ENCODE measurements at places on chromosomes 16 and 17.
A peak's percentile ranks its signal among the peaks of the same experiment; 100 is the strongest.

GRCh38 chr17:80649672-80650330 is 105.2 kb downstream of the RPTOR start:
- DNase-seq = peak; percentile 14

DNA sequence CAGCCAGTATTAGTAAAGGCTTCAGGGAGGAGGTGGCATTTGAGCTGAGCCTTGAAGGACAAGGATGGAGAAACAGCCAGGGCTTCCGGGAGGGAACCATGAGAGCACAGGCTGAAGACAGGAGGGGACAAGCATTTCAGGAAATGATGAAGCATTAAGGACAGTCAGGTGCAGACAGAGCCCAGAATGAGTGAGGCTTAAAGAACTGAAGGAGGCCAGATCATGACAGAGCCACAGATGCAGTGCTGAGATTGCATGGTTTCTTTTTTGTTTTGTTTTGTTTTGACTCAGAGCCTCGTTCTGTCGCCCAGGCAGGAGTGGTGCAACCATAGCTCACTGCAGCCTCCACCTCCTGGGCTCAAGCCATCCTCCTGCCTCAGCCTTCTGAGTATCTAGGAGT is 211.5 kb downstream of the SOX9 start:
- DNase-seq = no peak

- peak; percentile 74 for DNase-seq
These were observed 805 bp upstream of the ORAI3 start for GRCh38 chr16:30947859-30948666.

DNA sequence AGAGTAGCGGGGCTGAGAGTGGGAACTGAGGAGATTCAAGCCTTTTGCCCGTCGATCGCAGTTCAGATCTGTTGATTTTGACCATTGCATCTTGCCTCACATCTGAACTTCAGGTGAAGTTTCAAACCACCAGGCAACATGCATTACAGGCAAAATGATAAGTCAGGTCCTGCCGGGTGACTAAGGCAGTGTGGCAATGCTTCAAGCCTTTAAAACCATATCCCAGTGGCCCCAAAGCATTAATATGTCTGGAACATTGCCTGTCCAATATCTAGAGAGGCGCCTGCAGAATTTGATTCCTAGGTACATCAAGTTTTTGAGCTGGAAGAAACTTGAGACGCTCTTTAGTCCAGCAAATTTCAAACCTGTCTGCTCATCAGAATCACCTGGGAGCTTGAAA is 502.8 kb downstream of the MAF start:
- DNase-seq = no peak

GRCh38 chr17:12579288-12579687 is 86.4 kb upstream of the MYOCD start:
- no peak for DNase-seq

GRCh38 chr16:89893642-89894548 is 20.5 kb downstream of the TCF25 start:
- DNase-seq = no peak

DNA sequence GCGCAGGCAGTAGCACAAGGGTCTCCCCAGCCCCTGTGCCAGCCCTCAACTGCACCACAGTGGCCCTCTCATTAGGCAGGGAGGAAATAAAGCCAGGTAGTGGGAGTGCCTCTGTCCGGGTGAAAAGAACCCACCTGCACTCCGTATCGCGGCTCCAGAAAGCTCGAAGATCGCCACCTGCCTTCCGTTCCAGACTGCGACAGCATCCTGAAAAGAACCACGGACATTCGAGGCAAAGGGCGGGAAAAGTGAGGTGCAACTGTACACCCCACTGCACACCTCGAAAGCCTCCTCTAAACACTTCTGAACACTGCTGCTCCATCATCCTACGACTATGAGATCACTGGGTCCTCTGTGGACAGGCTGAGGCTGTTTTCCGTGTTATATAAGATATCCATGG is 28.7 kb downstream of the IFT140 start:
- no peak for DNase-seq

GRCh38 chr17:31400481-31400950 is 9.0 kb downstream of the RAB11FIP4 start:
- no peak for DNase-seq

GRCh38 chr16:50446861-50447260 is 78.1 kb upstream of the BRD7 start:
- DNase-seq = no peak

DNA sequence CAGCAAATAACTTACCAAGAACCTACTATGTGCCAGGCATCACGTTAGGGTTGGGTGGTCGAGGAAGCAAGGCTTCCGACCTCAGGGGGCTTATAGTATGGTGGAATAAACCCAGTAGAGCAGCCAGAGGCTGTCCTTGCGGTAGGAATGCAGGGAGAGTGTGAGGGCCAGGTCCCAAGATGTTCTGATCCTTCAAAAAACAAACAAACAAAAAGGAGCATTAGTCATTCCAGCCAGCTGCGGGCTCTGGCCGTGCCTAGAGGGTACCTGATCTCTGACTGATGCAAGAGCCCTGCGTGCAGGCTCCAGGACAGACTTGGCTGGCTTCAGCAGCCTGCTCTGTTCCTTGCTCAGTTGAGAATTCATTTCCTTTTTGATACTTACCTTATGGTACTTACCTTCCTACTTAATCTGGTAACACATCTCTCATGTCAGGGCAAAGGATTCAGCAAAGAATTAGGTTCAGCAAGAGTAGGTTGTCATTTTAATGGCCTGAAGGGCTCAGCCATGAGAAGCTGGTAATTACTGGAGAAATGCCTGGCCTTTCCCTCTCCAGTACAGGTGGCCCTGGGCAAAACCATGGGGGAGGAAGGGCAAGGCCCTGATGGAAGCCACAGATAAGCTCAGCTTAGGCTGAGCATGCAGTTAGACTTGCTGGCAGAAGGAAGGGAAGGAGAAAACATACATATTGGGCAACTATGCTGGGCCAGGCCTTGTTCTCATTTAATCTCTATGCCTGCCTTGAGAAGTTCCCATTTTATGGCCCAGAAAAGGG is 18.4 kb downstream of the CYB5D2 start:
- peak; percentile 9 for DNase-seq

DNA sequence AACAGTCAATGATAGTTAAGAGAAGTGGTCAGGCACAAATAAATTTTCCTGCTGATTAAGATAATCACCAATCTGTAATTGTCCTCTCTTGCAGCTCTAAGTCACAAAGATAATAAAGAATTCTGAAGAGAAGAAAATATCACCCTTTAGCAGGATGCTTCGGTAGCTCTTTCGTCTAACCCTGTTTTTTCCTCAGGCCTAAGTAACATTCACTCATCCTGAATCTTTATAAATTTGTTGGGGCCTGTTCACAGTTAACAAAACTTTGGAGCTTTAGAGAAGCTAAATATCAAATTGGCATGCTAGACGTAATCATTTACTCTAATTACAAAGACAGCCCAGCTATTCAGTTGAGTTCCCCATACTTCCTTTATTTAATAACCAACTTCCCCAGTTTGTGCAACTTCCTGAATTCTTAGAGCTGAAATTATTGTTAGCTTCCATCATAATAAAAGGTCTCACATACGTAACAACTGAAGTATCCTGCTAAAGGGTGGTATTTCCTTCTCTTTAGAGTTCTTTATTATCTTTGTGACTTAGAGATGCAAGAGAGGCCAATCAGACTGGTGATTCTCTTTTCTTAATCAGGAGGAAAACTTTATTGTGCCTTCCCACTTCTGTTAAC is 118.6 kb downstream of the TANGO6 start:
- no peak for DNase-seq

DNA sequence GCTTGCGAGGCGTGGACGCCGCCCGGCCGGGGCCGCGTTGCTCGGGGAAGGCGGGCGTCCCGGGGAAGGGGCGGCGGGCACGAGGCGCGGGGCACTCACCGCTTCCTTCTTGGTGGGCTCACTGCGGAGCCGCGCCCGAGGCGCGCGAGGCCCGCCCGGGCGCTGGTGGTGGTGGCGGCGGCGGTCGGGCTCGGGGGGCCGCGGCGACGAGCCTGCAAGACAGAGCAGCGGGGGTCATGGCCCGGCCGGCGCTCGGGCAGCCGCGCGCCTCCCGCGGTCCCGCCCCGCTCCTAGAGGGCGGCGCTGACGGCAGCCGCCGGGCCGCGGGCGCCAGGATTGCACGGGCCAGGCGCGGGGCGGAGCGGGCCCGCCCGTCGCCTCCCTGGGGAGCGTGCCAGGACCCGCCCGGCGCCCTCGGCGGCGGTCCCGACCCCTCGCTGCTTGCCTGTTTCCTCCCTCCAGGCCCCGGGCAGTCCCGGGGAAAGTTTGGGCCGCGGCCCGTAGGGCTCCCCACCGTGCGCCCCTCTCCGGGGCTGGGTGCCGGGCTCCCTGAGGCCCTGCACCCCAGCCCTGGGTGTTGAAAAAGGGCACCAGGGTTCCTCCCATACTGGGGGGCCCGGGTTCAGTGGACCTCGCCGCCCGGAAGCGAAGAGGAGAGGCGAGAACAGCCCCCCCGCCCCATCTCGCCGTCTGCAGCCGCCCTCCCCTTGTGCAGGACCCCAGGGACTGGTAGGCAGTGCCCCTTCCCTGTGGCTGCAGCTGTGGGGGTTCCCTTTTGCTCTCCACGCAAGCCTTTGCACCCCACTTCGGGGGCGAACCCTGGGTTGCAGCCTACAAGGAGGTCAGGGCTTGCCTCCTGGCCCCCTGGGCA is at the start of gene C16orf74:
C16orf74 (minus strand) TSS at position 270 of the 871 bp plus-strand sequence. CDS start 15,879 bp downstream, outside the sequence.
- no peak for DNase-seq

DNA sequence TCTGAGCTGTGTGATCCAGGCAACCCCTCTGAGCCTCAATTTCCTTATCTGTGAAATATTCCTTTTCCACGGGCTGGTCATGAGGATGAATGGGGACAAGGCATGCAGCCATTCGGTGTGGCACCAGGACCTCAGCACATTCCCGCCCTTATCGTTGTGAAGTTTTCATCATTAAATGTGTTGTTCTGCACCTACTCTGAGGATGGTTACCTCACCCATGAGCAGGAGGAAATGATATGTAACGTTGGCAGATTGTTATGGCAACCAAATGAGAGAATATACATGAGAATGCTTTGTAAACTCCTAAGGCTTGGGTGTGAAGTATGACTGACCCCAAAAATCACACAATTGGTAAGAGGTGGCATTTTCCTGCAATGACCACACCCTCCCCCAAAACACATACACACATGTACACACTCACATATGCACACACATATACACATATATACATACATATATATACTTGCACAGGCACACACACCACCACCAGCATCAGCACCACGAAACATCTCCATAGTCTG is 39.5 kb downstream of the SMARCE1 start:
- DNase-seq = no peak

- no peak for DNase-seq
These were observed 326 bp downstream of the SRCIN1 start for GRCh38 chr17:38605411-38605840.

- no peak for DNase-seq
These were observed 79.6 kb upstream of the TOB1 start for GRCh38 chr17:50945779-50946222.

DNA sequence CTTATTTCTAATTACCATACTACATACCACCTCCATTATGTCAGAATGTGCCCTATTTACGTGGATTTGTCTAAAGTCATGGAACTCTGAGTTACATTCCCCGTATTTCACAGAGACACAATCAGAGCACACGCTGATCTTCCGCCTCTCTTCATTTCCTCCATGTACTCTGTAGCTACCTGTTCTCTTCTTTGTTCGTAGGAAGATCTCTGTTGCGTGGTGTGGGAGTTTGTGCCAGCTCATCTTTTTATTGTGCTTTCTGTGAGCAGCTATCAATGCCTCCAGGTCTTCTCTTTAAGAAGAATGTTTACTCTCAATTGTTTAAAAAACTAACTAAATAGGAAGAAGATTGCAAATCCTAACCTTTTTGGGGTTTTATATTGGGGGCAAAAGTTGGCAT is 26.9 kb downstream of the NLRC5 start:
- DNase-seq = no peak

DNA sequence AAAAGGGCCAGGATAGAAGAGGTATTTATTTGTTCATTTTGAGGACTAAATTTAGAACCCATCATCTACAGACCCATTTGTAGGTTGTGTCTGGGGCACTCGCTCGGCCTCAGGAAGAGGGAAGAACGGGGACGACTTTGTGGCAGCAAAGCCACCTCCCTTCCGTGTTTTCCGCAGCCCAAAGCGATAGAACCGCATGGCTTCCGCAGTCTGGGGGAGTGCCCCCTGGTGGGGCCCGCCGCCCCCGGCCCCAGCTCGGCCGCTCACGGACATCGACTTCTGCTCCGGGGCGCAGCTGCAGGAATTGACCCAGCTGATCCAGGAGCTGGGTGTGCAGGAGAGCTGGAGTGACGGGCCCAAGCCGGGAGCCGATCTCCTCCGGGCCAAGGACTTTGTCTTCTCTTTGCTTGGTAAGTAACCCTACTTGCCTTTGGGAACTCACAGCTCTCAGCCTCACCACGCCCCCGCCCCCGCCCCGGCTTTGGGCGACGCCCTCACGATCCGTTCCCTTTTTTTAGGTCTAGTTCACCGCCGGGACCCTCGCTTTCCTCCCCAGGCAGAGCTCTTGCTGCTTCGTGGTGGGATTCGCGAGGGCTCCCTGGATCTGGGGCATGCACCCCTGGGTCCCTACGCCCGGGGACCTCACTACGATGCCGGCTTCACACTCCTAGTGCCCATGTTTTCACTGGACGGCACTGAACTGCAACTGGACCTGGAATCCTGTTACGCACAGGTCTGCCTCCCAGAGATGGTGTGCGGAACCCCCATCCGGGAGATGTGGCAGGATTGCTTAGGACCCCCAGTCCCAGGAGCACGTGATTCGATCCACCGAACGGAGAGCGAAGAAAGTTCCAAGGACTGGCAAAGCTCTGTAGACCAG is 681 bp downstream of the TMEM102 start:
- no peak for DNase-seq

- DNase-seq = no peak
These were observed 15.2 kb upstream of the HERPUD1 start for GRCh38 chr16:56916571-56917403.

GRCh38 chr17:14303343-14304221 is 2.7 kb downstream of the HS3ST3B1 start:
- DNase-seq = no peak

DNA sequence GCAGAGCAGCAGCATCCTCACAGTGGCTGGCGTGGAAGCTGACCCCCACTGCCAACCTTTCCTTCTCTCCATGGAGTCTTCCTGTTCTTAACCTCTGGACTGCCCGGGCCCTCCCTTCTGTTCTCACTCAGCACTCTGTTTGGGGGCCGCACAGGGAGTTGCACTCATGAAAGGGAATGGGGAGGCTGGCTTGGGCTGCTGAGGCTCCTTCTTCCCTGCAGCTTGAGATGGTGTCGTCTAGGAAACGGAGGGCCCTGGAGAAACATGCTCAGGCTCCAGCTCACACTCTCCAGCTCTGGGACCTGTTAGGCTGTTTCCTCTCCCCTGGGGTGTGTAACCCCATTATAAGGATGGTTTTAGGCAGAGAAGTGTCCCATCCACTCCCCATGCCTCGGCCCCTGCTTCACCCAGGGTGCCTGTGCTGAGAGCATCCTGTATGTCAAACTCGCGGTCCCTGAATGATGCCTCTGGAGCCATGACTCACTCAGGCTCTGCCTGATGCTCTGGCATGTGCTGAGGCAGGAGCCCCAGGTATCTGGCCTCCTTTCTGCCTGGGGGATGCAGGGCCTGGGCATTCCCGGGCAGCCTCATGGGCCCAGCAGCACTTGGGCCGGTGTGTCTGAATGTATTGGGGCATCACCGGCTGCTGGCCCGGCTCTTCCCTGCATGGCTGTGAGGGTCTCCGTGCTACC is 18.9 kb downstream of the TMEM94 start:
- no peak for DNase-seq

All from HS-27A (cell line).